ENCODE measurements at places on chromosomes 4 and X. TPM values are rescaled to one million over a fixed set of nuclear protein-coding genes. Genes with fewer than 3 reads are reported as not detected.

DNA sequence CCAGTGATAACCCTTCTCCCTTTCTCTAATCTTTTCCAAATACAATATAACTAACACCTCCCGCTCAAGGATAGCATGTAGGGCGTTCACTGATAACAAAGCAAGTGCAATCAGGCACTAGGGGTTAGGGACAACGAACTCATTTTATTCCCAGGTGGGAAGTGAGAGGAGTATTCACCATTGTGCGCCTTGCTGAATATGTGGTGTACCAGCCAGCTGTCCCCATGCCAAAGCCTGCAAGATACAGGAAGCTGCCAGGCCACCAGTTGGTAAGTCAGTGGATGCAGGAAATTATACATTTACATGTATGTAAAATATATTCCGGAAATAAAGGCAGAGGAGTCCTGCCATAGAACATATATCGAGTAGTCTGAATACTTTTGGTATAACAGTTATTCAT is 6.3 kb upstream of the HPRT1 start:
- H3K36me3 ChIP-seq, result no peaks in the 10 kb centered on the region
- no peak for DNase-seq

DNA sequence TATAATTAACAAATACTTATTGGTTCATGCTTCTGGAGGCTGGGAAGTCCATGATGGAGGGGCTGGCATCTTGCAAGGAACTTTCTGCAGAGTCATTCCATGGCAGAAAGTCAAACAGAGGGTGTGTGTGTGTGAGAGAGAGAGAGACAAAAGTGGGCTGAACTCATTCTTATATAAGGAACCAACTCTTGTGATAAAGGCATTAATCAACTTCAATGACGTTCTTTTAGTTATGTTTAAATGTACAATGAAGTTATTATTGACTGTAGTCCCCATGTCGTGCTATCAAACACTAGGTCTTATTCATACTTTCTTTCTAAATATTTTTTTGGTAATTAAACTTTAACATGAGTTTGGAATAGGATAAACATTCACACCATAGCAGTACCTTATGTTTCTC is 1408.8 kb downstream of the STIM2 start:
- no peak for DNase-seq
- H3K27me3 ChIP-seq, result no peaks in the 10 kb centered on the region

DNA sequence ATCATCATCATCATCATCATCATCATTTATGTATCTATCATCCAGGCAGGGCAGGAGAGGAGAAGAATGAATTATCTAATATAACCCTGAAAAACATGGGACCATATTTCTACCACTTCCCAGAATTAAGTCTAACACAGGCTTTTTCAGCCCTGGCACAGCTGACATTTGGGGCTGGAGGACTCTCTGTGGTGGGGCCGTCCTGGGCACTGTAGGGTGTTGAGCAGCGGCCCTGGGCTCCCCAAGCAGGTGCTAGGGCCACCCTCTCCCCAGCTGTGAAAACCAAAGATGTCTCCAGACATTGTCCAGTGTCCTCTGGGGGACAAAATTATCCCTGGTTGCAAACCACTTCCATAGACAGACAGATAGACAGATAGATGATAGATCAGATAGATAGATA is 288.4 kb downstream of the CRLF2 start:
- no peak overlapping the region for H3K4me3 ChIP-seq
- no peaks in the 10 kb centered on the region for H3K27me3 ChIP-seq
- no peak overlapping the region for H3K27ac ChIP-seq
- H3K36me3 ChIP-seq, result no peaks in the 10 kb centered on the region
- no peak for DNase-seq
- H3K4me1 ChIP-seq, result no peaks in the 10 kb centered on the region

DNA sequence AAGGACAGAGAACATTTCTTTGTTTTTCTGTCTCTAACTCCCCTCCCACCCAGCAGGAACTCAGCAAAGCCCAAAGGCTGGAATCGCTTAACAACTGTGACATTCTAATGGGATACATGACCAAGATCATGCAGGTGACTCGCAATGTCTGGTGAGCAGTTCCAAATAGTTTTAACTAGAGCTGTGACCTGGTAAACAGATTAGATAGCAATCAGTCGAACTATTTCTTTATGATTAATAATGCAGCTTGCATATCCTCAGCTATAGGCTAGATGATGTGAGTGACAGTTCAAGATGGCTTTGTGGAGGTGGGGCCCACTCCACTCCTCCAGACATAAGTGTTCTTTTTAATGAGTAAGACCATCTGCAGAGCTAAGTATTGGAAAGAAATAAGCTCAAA is 20.0 kb upstream of the GABRE start:
- H3K4me3 ChIP-seq, result no peak overlapping the region
- H3K27ac ChIP-seq, result no peak overlapping the region
- no peak for DNase-seq
- H3K4me1 ChIP-seq, result no peaks in the 10 kb centered on the region

- H3K36me3 ChIP-seq, result no peaks in the 10 kb centered on the region
- H3K27me3 ChIP-seq, result no peaks in the 10 kb centered on the region
- H3K4me3 ChIP-seq, result no peak overlapping the region
- no peak for DNase-seq
- no peaks in the 10 kb centered on the region for H3K4me1 ChIP-seq
- no peak overlapping the region for H3K27ac ChIP-seq
These were observed 131.8 kb downstream of the CLCN5 start for GRCh38 chrX:50054147-50054546.

DNA sequence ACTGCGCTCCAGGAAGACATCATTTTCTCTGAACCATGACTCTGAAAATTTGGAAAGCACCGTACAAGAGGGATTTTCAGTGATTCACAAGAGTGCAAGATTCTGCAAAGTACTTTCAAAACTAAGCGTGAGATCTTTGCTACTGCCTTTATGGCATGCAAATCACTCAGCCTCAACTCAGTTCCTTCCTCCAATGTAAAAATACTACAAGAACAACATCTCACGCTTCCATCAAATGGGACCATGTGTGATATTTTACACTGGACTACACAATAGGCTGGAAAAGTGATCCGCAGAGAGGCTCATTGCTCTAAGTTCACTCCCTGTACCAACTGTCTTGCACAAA is 674 bp upstream of the IL15 start:
- peaks cover 34% of the 10 kb centered on the region for H3K4me1 ChIP-seq
- peak overlapping the region; percentile 85 for H3K4me3 ChIP-seq
- peak overlapping the region; percentile 86 for H3K27ac ChIP-seq
- no peak for DNase-seq
- H3K36me3 ChIP-seq, result no peaks in the 10 kb centered on the region
- H3K27me3 ChIP-seq, result no peaks in the 10 kb centered on the region

DNA sequence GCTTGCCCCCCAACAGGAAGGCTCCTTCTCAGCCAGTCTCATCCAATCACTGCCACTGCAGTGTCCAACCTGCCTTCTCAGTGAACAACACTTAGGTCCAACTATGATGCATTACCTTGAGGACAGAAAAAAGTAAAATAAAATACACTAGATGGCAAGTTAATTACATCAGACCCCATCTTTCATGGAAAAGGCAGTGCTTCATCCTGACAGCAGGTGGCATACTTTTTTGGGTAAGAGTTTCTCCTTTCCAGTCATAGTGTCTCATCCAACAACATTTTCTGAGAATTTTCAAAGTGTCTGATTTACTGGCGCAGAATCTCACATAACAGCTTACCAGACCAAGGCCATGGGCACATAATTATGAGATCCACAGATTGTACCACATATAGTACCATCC is 1742.8 kb downstream of the PCDH7 start:
- DNase-seq, result no peak
- no peak overlapping the region for H3K27ac ChIP-seq
- H3K36me3 ChIP-seq, result no peaks in the 10 kb centered on the region

GRCh38 chr4:47784222-47784621 is 53.6 kb downstream of the CORIN start:
- peaks cover 5% of the 10 kb centered on the region for H3K36me3 ChIP-seq
- H3K4me1 ChIP-seq, result peaks cover 45% of the 10 kb centered on the region
- H3K27ac ChIP-seq, result peak overlapping the region; percentile 76
- H3K27me3 ChIP-seq, result no peaks in the 10 kb centered on the region
- no peak for DNase-seq

- no peak for DNase-seq
- no peak overlapping the region for H3K4me3 ChIP-seq
- no peak overlapping the region for H3K27ac ChIP-seq
- peaks cover 25% of the 10 kb centered on the region for H3K36me3 ChIP-seq
These were observed 123.7 kb upstream of the NUDT6 start for GRCh38 chr4:123046096-123046495.

DNA sequence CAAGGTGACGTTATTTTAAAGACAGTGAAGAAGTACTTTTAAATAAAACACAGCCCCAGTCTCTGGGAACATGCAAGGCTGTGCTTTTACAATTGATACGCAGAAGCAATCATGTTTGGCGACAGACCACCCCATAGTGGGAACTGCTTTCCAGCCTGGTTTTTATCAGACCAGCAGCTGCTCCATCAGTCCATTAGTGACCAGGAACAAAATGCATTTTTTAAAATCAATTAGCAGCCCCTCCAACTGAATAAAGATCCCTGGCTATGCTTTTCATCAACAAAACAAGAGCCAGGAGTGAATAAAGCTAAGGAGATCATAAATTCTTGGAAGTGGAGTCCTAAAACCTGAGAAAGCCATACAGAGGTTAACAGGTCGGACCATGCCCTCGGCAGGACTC is 153.0 kb upstream of the TENM3 start:
- H3K36me3 ChIP-seq, result no peaks in the 10 kb centered on the region
- no peaks in the 10 kb centered on the region for H3K4me1 ChIP-seq
- peaks cover 15% of the 10 kb centered on the region for H3K27me3 ChIP-seq

Gene DCAF4L1
- total RNA-seq, result 0.19 TPM

Gene CT45A10
- total RNA-seq, result not detected

Gene FAM114A1
- total RNA-seq, result 19.5 TPM
